ENCODE measurements at places on chromosomes 6 and 20.

DNA sequence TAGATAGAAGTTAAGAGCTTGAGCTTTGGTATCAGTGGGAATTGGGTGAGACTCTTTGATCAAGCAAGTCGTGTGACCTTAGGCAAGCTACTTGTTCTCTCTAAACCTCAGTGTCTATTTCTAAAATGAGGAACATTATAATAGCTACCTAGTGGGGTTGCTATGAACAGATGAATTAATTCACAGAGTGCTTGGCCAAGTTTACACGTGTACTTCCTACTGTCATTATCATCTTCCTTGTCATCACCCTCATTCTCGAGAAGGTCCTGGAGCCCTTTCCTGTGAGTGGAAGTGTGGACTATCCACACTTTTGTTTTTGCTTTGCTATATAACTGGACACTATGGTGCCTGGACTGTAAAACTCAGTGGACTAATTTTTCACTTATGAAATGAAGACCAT, 64.0 kb downstream of the BCKDHB start:
- no peak for DNase-seq

GRCh38 chr6:170296746-170297575, 6.1 kb upstream of the DLL1 start:
- no peak for DNase-seq

GRCh38 chr6:130993292-130993765, 69.7 kb downstream of the EPB41L2 start:
- DNase-seq, result no peak

- DNase-seq, result no peak
Observed at GRCh38 chr6:95487817-95488216, 89.5 kb upstream of the MANEA start.

- no peak for DNase-seq
Observed at GRCh38 chr20:6348908-6349307, 226.1 kb upstream of the FERMT1 start.

DNA sequence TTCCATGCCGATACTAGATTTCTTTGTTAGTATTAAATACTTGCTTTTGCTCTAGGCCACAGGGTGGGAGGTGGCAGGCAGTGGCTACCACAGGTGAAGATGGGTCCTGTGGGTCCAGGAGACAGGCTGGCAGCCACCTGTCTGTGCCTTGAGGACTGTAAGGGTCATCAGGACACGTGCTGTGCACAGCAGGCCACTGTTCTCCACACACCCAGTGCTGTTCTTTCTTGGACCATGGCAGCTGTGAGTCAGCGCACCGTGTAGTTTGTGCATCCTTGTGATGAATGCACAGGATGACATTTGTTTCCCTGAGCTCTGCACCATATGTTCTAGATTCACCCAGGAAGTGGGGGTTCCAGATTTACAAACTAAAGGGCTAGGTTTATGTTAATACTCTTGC, 317.0 kb downstream of the ZFAND3 start:
- no peak for DNase-seq

DNA sequence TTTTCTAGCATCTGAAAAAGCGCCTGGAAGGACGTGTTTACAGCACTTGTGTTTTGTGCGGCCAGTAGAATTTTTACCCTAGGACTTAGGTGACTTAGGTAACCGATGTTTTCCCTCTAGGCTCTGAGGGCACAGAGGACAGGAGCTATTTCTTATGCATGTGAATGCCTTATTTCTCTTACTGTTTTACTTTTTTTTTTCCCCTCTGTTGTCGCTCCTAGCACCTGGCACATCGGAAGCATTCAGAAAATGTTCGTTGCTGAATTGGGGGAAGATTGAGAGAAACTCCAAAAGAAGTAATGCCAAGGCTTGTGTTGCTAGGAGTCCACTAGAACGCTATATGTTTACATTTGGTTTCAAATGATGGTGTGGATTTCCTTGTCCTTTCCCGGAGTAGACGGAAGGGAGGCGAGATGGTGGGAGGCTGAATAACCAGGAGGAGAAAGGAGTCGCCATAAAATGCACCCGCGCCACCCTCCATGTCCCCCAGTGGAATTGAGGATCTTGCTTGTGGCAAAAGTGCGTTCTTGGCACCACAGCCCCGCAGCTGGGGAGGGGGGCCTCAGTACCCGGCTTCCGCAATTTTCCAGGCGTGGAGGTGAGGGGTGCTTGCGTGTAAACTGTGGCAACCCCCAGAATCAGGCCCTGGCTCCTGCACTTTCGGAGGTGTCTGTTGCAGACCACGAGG, 6.9 kb downstream of the OLIG3 start:
- no peak for DNase-seq

- no peak for DNase-seq
Observed at GRCh38 chr6:100426744-100427338, 37.9 kb downstream of the SIM1 start.

- no peak for DNase-seq
Observed at GRCh38 chr6:92648364-92649086, 770.8 kb downstream of the EPHA7 start.

- DNase-seq, result no peak
Observed at GRCh38 chr6:80366714-80367113, 260.2 kb downstream of the BCKDHB start.

GRCh38 chr6:169145496-169145895, 108.2 kb downstream of the THBS2 start:
- peak; percentile 85 for DNase-seq

GRCh38 chr6:107956586-107957307, 1.3 kb downstream of the SEC63 start:
- DNase-seq, result peak; percentile 31

DNA sequence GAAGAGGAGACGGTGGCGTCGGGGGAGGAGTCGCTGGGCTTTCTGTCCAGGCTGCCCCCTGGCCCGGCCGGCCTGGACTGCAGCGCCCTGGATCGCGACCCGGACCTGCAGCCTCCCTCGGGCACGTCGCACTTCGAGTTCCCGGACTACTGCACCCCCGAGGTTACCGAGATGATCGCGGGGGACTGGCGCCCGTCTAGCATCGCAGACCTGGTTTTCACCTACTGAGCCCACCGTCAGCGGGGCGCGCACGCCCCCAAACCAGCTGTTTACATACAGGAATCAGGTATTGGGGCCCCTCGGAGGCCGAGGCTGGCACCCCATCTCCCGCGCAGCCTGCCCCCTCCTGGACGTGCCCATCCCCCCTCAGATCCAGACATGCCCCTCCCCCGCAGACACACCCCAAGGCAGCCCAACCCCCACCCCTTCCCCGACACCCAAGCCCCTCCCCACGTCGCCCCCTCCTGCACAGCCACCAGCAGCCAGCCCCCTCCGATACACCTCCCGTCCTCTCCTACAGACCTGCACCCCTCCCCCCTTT, 1.4 kb downstream of the SOX12 start:
- no peak for DNase-seq

GRCh38 chr6:135085700-135086413, 31.2 kb upstream of the HBS1L start:
- DNase-seq, result no peak

GRCh38 chr6:156978948-156979347, 201.8 kb downstream of the ARID1B start:
- no peak for DNase-seq

DNA sequence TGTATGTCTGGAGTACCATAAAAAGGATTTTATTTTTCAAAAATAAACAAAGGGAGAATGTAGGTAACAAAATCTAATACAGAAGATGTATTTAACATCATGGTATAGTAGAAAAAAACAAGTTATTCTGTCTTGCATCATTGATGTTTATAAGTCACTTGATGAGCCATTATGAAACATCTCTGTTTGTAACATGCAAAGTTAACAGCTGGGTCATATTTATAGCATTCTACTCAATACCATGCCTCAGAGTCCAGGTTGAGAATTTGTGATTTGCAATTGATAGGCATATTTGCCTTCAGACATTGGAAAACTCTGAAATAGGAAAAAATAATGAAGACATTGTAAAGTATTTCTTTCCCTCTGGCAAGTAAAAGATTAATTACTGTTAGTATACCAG, 52.3 kb upstream of the IL20RA start:
- DNase-seq, result no peak

GRCh38 chr6:125169058-125169457, 15.5 kb downstream of the TPD52L1 start:
- no peak for DNase-seq

DNA sequence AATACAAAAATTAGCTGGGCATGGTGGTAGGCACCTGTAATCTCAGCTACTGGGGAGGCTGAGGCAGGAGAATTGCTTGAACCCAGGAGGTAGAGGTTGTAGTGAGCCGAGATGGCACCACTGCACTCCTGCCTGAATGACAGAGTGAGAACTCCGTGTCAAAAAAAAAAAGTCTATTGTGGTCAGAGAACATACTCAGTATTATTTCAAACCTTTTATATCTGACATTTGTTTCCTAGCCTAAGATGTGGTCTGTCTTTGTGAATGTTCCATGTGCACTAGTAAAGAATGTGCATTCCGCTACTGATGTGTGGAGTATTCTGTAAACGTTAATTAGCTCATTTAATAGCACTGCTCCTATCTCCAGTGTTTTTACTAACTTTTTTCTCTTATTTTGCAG, 11.7 kb downstream of the RAB22A start:
- DNase-seq, result no peak

GRCh38 chr20:63007360-63007645, 539 bp upstream of the BHLHE23 start:
- DNase-seq, result no peak

DNA sequence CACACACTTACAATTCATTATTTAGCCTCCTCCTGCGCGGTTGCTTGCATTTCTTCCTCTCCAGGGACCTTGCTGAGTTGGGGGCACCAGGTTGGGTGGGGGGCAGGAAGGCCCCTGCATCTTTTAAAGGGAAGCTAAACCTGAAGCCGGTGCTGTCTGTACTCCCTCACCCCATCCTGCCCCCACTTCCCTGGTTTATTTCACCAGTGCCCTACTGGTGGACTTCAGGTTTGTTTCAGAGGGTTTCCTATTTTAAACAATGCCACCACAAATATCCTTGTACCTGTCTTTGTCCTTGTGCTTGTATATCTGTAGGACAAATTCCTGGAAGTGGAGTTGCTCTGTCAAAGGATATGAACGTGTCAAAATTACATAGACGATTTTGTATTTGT, 21.0 kb downstream of the PTK7 start:
- DNase-seq, result no peak

GRCh38 chr6:108966855-108967755, 118.9 kb downstream of the ARMC2 start:
- DNase-seq, result peak; percentile 53

DNA sequence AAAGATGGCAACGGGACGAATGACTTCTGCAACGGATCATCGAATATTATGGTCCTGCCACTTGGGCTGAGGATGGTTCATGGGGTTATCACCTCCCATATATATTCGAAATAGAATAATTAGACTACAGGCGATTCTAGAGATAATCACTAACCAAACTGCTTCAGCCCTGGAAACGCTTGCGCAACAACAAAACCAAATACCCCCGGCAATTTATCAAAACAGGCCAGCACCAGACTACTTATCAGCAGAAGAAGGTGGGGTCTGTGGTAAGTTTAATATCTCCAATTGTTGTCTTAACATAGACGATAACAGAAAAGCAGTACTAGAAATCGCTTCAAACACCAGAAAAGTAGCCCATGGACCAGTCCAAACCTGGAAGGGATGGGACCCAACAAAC, 31.0 kb upstream of the ULBP3 start:
- DNase-seq, result no peak

DNA sequence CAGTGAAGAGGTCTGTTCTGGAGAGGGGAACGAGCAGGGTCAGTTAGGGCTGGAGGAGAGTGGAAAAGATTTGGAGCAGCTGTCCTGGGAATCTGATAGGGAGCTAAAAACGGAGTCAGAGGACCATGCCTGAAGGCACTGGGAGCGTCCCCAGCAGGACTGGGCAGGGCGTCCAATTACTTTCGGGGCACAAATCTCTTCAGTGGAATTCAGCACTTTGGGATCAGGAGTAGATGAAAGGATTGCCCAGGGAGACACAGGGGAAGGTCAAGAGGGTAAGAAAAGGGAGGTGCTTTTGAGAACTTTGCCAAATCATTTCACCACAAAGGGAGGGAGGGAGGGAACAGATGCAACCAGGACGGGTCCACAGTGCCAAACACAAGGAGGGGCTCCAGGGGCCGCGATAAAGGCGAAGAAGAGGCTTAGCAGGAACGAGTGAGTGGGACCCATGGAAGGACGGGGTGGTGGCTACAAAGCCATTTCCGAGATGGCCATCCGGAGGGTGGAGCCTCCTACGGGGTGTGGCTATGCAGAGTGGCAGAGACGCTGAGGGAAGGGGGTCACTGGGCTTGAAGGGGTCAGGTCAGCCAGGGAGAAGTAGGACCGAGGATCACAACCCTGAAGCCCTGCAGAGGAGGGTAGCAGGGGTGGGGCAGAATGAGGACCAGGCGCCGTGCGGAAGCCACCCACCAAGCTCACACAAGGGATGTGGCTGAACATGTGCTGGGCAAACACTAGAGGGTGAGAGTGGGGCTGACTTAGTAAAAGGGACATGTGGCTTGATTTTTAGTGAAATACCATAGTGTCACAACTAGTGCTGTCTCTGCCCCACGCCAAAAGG, 180.0 kb upstream of the RREB1 start:
- no peak for DNase-seq

GRCh38 chr20:39474879-39475278, 512.7 kb downstream of the DHX35 start:
- DNase-seq, result no peak

- no peak for DNase-seq
Observed at GRCh38 chr6:34974249-34974642, 85.2 kb downstream of the ANKS1A start.

DNA sequence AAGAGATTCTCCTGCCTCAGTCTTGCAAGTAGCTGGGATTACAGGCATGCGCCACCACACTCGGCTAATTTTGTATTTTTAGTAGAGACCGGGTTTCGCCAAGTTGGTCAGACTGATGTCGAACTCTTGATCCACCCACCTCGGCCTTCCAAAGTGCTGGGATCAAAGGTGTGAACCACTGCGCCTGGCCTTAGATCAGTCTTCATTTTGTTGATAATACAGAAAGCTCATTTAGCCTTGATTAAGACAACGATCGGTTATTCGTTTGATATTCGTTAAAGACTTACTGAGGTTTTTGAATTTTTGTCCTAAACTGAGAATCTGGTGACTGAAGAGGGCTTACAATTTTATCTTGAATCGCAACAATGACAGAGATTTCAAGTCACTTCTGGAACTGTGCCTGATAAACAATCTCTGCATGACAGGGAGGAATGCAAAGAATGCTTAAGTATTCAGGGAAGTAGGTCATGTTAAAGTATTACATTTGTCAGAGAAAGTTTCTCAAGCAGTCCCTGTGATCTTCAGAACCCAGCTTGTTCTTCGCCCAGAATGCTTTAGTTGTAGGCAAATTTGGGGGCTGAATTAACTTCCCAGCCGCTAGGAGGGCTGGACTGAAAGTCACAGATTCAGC, 14.8 kb downstream of the AKAP12 start:
- peak; percentile 54 for DNase-seq

DNA sequence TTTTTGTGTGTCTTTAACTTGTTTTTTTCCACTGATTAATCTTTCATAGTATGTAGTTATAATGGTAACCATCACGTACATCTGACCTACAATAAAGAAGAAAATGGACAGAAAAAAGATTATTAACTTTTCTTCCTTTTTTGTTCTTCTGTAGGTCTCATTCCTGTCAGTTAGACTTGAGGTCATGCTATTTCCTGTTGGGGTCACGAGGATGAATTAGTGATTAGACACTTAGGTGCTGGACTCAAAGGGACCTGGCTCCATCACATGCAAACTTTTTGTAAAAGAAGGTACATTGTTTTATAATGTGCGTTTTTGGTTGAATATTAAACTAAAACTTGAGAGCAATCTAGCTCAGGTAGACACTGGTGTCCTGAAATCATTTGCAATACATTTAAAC, 14.8 kb downstream of the MARCKS start:
- DNase-seq, result no peak

- no peak for DNase-seq
Observed at GRCh38 chr20:12733811-12734210, 275.0 kb upstream of the SPTLC3 start.

GRCh38 chr6:73727114-73727513, 31.1 kb downstream of the CD109 start:
- no peak for DNase-seq

All from SJSA1 (cell line).